Mesothelial cell of epicardium (in vitro differentiated cells): ENCODE measurements at places on chromosomes 1 and 21.

GRCh38 chr1:41758904-41759548 lies 159.7 kb downstream of the HIVEP3 start:
- DNase-seq: no peak

GRCh38 chr1:246280551-246280950 lies 226.5 kb downstream of the SMYD3 start:
- no peak for DNase-seq

- no peak for DNase-seq
Observed at GRCh38 chr1:111499026-111499785, 4.2 kb downstream of the ADORA3 start.

- no peak for DNase-seq
Observed at GRCh38 chr21:17340081-17340480, 172.8 kb upstream of the CXADR start.

DNA sequence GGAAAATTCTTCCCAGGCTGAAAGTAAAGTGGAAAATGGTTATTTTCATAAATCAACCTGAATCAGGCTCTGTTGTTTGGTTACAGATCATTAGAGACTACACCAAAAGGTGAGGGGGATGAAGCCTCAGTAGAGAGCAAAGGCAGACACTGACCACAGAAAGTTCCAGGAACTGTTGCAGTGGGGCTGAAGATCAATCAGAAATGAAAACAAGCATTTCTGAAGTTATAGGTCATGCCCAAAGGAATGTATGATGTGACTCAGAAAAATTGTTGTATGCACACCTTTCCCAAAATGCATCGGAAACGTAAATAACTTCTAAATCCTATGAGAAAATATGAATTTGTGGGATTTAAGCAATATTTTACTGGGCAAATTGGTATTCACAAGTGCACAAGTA lies 63.3 kb downstream of the FYB2 start:
- DNase-seq: no peak

- DNase-seq: no peak
Observed at GRCh38 chr1:201471772-201472171, 2.8 kb upstream of the PHLDA3 start.

GRCh38 chr1:40422630-40423263 lies 27.5 kb upstream of the ZFP69B start:
- DNase-seq: no peak

- DNase-seq: no peak
Observed at GRCh38 chr1:204076891-204077290, 4.0 kb downstream of the SOX13 start.

DNA sequence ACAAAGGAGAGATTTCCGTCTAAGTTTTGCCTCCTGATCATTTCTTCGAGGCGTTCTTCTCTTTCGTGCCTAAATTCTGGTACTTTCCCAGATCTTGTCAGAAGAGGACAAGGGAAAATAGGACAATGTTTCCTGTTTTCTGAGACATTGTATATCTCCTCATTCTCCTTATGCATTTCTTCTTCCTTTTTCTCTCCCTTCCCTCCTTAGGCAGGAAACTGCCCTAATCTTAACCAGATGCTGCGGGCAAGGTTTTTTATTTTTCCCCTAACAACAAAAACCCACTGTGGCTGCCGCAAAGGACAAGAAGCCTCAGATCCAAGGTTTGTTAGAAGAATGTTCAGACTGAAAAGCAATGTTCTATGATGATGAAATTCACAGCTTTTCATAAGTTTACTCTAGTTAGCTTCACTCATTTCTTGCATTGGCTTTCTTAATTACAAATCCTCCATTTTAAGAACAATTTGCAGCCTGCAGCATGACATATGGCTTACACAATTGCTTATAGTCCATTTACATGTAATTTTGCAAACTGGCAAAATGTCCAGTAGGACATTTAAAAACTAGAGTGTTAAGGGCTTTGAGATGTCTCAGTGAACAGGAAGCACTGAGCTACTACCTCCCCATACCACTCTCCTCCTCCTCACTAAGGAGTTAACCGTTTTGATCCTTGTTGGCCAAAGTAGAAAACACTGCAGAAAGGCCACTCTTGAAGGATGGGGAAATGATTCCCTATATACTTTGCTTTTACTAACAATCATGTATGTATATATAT lies 624 bp downstream of the CTSK start:
- DNase-seq: no peak

- no peak for DNase-seq
Observed at GRCh38 chr1:30485072-30485471, 238.3 kb downstream of the MATN1 start.
